H4 (cell line): ENCODE measurements at places on chromosomes 1 and 21. TPM values are rescaled to one million over a fixed set of nuclear protein-coding genes. Genes with fewer than 3 reads are reported as not detected.

DNA sequence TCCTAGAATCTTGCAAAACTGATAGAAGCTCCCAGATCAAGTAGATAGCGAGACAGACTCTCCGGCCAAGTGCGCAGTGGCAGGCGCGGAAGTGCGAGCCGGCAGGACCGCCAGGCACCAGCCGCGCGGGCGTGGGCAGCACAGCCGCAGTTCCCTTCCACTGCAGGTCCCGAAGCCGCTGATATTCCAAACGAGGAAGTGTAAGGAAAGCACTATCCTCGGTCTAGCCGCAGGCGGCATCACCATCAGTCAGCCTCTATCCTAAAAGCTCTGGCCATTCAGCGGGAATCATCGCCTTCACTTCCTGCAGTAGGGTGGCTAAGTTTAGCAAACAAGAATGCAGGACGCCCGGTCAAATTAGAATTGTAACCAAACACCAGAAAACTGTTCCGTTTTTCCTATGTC, 710 bp downstream of the GLRX2 start:
- DNase-seq, result no peak

The REN gene
- total RNA-seq, result not detected in 2 replicates

DNA sequence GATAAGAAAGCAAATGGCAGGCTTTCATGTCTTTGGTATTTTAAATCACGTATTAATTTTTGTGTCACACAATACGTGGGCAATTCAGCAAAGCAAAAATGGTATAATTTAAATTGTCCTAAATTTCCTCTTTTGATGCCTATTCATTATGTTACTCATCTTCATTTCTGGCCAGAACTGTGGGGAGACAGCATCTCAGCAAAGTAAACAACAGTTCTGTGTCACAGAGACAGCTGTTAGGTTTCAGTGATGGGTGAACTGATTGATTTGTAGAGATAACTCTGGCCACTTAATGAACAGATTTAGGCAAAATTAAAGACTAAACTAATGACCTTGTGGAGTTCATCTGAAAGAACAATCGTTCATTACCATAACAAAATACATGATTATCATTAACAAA, 49.2 kb downstream of the FH start:
- no peak for DNase-seq

- DNase-seq, result no peak
Observed at GRCh38 chr1:95257758-95258157, 23.7 kb downstream of the RWDD3 start.

The PRAMEF11 gene
- not detected in 2 replicates for total RNA-seq

GRCh38 chr1:206059355-206059915, 6.5 kb downstream of the RHEX start:
- DNase-seq, result no peak
